DMS153 (cell line): ENCODE measurements at places on chromosomes 7 and 10.

- no peak for DNase-seq
Measured at GRCh38 chr7:100563809-100564400, 9.8 kb downstream of the SAP25 start.

- DNase-seq, result no peak
Measured at GRCh38 chr10:49484486-49485235, 54.3 kb downstream of the ERCC6 start.

- no peak for DNase-seq
Measured at GRCh38 chr7:15016766-15017165, 114.2 kb upstream of the DGKB start.

GRCh38 chr10:34792881-34793280 lies 22.2 kb downstream of the PARD3 start:
- DNase-seq, result no peak
